ENCODE measurements at places on chromosomes 4 and X.

- DNase-seq: no peak
Observed at GRCh38 chr4:69878250-69878649, 18.3 kb upstream of the SULT1E1 start.

GRCh38 chr4:31598639-31599038, 878.5 kb downstream of the PCDH7 start:
- no peak for DNase-seq

DNA sequence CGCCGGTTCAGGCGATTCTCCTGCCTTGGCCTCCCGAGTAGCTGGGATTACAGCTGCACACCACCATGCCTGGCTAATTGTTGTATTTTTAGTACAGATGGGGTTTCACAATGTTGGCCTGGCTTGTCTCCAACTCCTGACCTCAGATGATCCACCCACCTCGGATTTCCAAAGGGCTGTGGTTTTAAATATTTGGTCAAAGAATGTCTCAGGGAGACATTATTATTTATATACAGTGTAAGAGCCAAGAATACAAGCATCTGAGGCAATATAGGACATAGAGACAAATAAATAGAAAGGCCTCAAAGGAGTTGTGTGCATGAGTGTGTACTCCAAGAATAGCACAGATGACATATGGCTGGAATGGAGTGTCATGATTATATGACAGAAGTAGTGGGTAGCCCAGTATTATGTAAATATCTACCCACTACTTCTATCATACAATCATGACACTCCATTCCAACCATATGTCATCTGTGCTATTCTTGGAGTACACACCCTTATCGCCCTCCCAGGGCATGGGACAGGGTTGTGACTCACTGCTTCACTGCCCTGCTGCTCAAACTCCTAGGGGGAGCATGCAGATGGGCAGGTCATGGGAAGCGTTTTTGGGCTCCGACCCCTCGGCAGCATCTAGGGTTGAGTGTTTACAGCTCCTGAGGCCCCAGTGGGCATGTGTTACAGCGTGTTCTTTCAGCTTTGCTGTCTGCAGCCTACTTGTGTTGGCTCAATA, 1649.8 kb upstream of the PCDH10 start:
- no peak for DNase-seq

DNA sequence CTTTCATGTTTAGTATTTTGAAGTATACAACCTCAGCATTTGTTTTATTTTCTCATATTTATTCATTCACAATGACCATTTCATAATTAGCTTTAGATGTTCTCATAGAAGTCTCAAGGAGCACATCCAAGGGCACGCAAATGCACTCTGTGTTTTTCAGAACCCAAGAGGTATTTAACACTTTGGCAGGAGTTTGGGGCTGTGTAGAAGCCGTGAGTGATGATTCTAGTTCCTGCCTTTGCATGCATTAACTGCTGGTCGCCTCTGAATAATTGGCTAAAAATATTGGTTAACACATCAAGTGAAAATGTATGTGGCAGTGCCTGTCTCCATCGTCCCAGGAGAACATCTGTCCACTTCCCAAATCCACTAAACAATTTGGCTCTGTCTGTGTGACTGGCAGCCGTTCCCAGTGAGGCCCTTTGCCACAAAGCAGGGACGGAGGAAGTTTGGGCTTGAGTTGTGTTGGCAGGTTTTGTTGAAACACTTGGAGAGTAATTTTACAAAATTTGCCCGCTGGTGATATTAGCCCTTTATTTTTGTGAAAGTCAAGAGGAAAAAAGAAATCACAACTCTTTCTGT, 730.7 kb upstream of the SLIT2 start:
- no peak for DNase-seq

- no peak for DNase-seq
Observed at GRCh38 chrX:49106930-49107329, 16.6 kb downstream of the GPKOW start.

GRCh38 chrX:106168107-106168506, at the start of gene PWWP3B:
Gene PWWP3B (plus strand): TSS chrX:106168305. CDS start chrX:106205433, 37,128 bp downstream.
- no peak for DNase-seq

DNA sequence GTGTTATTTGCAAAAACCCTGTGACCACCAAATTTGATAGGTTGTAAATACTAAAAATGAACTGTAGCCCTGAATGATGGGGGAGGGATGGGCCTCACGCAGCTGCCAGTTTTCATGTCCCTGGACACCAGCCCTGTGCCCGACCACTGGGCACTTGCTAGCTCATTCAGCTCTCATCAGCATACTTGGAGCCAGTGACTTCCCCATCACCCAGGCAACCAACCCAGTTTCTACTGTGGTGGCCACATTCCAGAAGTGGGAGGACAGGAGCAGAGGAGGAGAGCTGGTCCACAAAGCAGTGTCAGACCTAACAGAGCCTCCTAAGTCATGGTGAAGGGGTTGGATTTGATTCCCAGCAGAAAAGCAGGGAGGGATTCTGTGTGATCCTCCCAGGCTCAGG, 128.2 kb downstream of the CPEB2 start:
- DNase-seq: no peak

GRCh38 chrX:79412166-79412565, 45.0 kb upstream of the ITM2A start:
- DNase-seq: no peak

All from memory B cell (primary cell).